ENCODE measurements at places on chromosomes 5 and 9.
A peak's percentile ranks its signal among the peaks of the same experiment; 100 is the strongest.

- no peak for DNase-seq
Observed at GRCh38 chr5:18772475-18772874, 1138.2 kb downstream of the TAF11L14 start.

DNA sequence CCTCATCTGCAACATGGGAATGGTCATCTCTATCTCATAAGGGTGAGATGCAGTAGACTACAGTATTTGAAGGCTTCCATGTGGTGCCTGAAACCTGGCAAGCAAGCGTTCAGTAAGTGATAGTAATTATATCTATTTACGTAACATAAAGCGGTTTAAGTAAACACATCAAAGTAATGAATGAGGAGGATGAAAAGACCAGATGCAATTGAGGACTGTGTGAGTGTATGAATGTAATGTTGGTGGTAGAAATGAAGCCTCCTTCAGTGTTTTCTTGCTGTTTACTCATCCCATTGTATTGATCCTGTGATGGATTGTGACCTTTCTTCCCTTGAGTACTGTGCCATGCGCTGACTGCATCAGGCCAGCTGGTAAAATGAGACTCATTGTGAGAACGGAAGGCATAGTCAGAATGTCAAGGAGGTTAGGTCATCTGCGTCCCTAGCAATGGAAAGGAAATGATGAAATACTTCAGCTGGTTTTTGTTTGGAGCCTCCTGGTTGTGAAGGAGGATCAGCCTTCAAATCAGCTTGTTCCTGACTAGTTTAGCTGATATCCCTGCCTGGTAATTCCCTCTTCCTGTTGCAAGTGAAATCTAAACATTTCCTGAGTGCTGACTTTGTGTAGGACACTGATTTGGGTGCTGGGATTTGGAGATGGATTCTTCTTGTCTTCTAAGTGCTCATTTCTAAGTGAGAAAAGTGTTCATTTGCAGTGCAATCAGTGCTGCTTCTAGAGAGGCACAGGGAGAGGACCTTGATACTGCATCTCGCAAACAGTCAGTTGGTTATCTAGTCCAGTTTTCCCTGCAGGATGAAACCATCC is 35.6 kb downstream of the TNFSF8 start:
- DNase-seq, result peak; percentile 41

DNA sequence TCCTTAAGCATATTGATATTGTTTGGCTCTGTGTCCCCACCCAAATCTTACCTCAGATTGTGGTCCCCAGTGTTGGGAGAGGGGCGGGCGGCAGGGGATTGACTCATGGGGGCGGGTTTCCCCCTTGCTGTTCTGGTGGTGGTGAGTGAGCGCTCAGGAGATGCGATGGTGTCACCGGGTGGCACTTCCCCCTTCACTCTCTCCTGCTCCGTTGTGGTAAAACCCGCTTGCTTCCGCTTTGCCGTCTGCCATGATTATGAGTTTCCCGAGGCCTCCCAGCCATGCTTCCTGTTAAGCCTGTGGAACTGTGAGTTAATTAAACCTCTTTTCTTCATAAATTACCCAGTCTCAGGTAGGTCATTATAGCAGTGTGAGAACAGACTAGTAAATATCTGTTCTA is 229.1 kb downstream of the IRX2 start:
- DNase-seq, result no peak

GRCh38 chr5:16809010-16809394 is 127.1 kb downstream of the MYO10 start:
- DNase-seq, result no peak

- DNase-seq, result no peak
Observed at GRCh38 chr5:159504857-159505304, 174.6 kb upstream of the IL12B start.

Data from NCI-H2081 treated with DMSO at 0.1 percent for 48 hours (cell line).